ENCODE measurements at places on chromosomes 1 and 21.

GRCh38 chr1:89996450-89997110, 1.7 kb downstream of the ZNF326 start:
- peaks cover 19% of the 10 kb centered on the region for H3K36me3 ChIP-seq
- H3K27me3 ChIP-seq, result no peaks in the 10 kb centered on the region
- H3K4me3 ChIP-seq, result peak overlapping the region; percentile 92
- DNase-seq, result no peak

- no peak for DNase-seq
- no peaks in the 10 kb centered on the region for H3K27me3 ChIP-seq
- peaks cover 4% of the 10 kb centered on the region for H3K4me1 ChIP-seq
- peaks cover 23% of the 10 kb centered on the region for H3K36me3 ChIP-seq
- no peak overlapping the region for H3K4me3 ChIP-seq
Measured at GRCh38 chr1:150106341-150106740, 38.8 kb downstream of the VPS45 start.

- no peak overlapping the region for H3K4me3 ChIP-seq
- H3K36me3 ChIP-seq, result no peaks in the 10 kb centered on the region
- DNase-seq, result no peak
- H3K27ac ChIP-seq, result peak overlapping the region; percentile 25
Measured at GRCh38 chr1:192763243-192763642, 45.6 kb upstream of the RGS2 start.

GRCh38 chr1:10374442-10374860, 24.4 kb upstream of the PGD start:
- DNase-seq, result no peak
- no peak overlapping the region for H3K4me3 ChIP-seq
- H3K27ac ChIP-seq, result no peak overlapping the region

DNA sequence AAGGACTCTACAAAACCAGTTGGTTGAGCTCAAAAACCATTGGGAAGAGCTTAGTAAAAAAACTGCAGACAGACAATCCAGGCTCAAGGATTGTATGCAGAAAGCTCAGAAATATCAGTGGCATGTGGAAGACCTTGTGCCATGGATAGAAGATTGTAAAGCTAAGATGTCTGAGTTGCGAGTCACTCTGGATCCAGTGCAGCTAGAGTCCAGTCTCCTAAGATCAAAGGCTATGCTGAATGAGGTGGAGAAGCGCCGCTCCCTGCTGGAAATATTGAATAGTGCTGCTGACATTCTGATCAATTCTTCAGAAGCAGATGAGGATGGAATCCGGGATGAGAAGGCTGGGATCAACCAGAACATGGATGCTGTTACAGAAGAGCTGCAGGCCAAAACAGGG, 104.0 kb upstream of the BMP8A start:
- DNase-seq, result no peak
- H3K27ac ChIP-seq, result peak overlapping the region; percentile 68
- peaks cover 8% of the 10 kb centered on the region for H3K4me1 ChIP-seq
- no peaks in the 10 kb centered on the region for H3K27me3 ChIP-seq
- no peak overlapping the region for H3K4me3 ChIP-seq
- H3K36me3 ChIP-seq, result peaks cover 61% of the 10 kb centered on the region

GRCh38 chr1:93686504-93687250, 5.0 kb upstream of the BCAR3 start:
- H3K27me3 ChIP-seq, result no peaks in the 10 kb centered on the region
- no peak for DNase-seq
- no peak overlapping the region for H3K27ac ChIP-seq
- no peak overlapping the region for H3K4me3 ChIP-seq

GRCh38 chr1:172897738-172898137, 153.0 kb downstream of the TNFSF18 start:
- DNase-seq, result no peak
- peak overlapping the region; percentile 2 for H3K27ac ChIP-seq
- H3K4me1 ChIP-seq, result peaks cover 20% of the 10 kb centered on the region
- no peaks in the 10 kb centered on the region for H3K36me3 ChIP-seq
- no peaks in the 10 kb centered on the region for H3K27me3 ChIP-seq

DNA sequence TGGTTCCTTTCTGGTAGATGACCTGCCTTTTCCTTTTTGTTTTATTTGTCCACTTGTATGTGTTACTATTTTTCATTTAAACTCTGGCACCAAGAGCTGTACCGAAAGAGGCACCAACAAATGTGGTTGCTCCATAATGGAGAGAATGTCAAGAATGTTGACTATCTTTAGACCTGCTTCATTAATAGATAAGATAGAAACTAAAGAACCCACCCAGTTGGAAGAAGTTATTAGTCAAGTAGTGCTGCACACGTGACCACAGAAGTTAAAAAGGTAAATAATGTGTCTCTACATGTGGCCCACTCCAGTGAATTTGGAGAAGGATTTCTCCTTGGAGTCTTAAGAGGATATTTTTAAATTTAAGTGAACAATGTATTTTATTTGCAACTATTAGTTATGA, 9.3 kb downstream of the ATP1A1 start:
- peaks cover 31% of the 10 kb centered on the region for H3K36me3 ChIP-seq
- H3K27ac ChIP-seq, result no peak overlapping the region

GRCh38 chr21:27693376-27693775, 726.5 kb upstream of the ADAMTS5 start:
- H3K27ac ChIP-seq, result no peak overlapping the region
- H3K4me3 ChIP-seq, result no peak overlapping the region
- no peaks in the 10 kb centered on the region for H3K4me1 ChIP-seq
- H3K36me3 ChIP-seq, result no peaks in the 10 kb centered on the region

- peaks cover 13% of the 10 kb centered on the region for H3K4me1 ChIP-seq
- no peak overlapping the region for H3K27ac ChIP-seq
- DNase-seq, result no peak
- H3K4me3 ChIP-seq, result no peak overlapping the region
Measured at GRCh38 chr1:37763791-37764413, 1.0 kb downstream of the EPHA10 start.

DNA sequence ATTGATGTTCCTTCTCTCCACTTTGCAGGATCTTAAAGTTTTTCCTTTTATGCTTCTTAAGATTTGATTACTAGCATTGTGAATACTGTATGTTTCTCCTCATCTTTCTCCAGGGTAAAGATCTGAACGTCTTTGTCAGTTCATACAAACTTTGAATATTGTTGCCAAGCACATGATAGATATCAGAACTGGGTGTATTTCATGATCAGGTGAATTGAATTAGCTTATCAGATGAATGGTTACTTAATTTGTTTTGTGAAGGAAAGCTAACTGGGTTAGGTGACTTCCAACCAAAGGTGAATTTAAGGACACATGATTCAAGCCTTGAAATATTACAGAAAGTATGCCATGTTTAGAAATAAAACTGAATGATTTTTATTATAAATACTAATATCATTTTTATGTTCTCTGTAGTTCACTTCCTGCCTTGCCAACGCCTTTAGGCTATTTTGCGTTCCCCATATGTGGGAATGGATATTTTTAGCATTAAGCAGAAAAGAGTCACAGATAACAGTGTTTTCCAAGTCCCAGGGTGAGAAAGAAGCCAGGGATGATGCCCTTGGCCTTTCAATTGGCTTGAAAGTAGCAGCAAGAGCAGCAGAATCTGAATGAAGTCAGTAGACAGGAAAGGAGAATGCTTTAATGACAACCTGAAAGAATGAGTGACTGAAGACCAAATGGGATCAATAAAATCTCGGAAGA, 752.1 kb downstream of the NCAM2 start:
- no peaks in the 10 kb centered on the region for H3K36me3 ChIP-seq
- H3K4me1 ChIP-seq, result peaks cover 8% of the 10 kb centered on the region
- no peaks in the 10 kb centered on the region for H3K27me3 ChIP-seq
- H3K4me3 ChIP-seq, result no peak overlapping the region
- H3K27ac ChIP-seq, result no peak overlapping the region
- DNase-seq, result peak; percentile 5

DNA sequence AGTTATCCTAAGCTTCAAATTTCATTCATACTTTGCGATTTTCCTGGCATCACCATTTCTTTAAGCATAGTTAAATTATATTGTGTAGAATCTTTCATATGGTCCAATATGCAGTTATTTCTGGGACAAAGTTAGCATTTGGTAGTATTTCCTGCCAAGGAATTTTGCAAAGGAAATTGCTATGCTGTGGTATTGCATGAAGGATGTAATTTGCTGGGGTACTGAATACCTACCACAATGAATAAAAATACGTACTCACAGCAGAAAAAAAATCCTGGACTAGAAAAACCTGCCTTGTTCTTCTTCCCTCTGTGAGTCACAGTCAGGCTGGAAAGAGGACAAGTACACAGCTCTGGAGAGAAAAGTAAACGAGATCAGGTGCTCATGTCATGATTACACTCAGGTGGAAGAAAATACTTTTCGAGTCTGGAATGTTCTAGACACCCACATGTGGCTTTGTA, 241.2 kb downstream of the PTBP2 start:
- no peaks in the 10 kb centered on the region for H3K4me1 ChIP-seq
- no peaks in the 10 kb centered on the region for H3K36me3 ChIP-seq
- DNase-seq, result no peak
- H3K27me3 ChIP-seq, result no peaks in the 10 kb centered on the region

- H3K4me3 ChIP-seq, result peak overlapping the region; percentile 71
- peaks cover 20% of the 10 kb centered on the region for H3K4me1 ChIP-seq
- H3K36me3 ChIP-seq, result peaks cover 41% of the 10 kb centered on the region
- peak overlapping the region; percentile 100 for H3K27ac ChIP-seq
Measured at GRCh38 chr1:234608025-234608910, 1.7 kb downstream of the IRF2BP2 start.

DNA sequence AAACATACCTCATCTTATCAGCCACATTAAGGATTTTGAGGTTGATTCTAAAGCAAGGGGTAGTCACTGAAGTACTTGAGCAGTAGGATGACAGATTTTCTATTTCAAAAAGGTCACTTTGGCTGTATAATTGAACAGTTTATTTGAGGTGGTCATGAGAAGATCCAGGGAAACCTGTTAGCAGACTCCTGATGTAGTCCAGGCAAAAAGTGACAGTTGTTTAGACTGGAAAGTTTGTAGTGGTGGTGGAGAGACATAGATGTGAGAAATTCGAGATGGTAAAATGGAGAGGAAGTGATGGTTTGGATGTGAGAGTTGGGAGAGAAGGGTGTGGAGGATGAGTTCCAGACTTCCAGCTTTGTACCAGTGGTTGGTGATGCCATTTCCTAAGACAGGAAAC, 7.5 kb downstream of the FAM163A start:
- H3K27me3 ChIP-seq, result peaks cover 13% of the 10 kb centered on the region
- no peak overlapping the region for H3K4me3 ChIP-seq
- no peaks in the 10 kb centered on the region for H3K4me1 ChIP-seq
- H3K27ac ChIP-seq, result no peak overlapping the region
- no peak for DNase-seq
- no peaks in the 10 kb centered on the region for H3K36me3 ChIP-seq

- no peak for DNase-seq
- H3K27ac ChIP-seq, result peak overlapping the region; percentile 93
- H3K36me3 ChIP-seq, result peaks cover 30% of the 10 kb centered on the region
- H3K27me3 ChIP-seq, result peaks cover 6% of the 10 kb centered on the region
Measured at GRCh38 chr1:152034324-152034653, 2.5 kb downstream of the S100A11 start.

DNA sequence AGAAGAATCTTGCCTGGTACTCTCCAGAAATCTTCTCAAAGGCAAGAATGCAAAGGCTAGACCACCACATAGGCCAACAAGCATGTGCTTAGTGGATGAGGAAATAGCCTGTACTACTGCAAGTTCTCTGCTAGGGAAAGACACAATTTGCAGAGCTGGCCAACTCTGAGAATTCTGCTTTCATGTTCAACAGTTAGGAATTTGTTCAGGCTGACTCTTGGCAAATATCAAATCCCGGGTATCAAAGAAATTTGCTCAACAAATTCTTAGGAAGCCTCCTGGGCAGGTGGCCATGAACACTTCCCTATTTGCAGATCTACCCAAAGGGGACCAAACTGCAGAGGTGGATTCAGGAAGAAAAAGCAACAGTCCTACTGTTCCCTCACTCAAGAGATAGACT, 15.0 kb upstream of the H3-3A start:
- no peaks in the 10 kb centered on the region for H3K4me1 ChIP-seq
- H3K4me3 ChIP-seq, result no peak overlapping the region
- H3K36me3 ChIP-seq, result no peaks in the 10 kb centered on the region
- DNase-seq, result no peak

- H3K4me1 ChIP-seq, result no peaks in the 10 kb centered on the region
- H3K4me3 ChIP-seq, result no peak overlapping the region
- H3K27ac ChIP-seq, result no peak overlapping the region
- no peak for DNase-seq
Measured at GRCh38 chr21:45513741-45514310, 28.4 kb downstream of the SLC19A1 start.

DNA sequence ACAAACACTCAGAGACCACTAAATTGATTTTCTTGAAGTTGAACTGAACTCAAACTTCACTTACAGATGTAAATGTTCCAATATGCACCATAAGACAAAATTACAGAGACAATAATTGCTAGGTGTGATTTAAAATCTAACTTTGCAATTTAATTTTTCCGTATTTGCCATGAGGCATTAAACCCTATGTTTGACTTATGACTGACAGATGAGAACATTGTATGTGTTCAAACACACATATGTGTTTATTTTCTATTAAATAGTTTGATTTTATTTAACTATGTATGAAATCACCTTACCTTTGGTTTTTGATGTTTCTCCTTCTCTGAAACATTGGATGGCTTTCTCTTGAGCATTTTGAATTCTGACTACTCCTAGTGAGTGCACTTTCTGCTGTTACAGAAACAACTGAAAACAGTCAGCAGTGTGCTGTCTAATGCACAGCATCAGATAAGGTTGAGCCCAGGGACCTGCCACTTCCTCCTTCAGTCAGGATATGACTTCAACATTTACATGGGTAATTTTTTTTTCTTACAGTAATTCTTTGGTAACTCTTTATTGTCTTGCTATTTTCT, at the start of gene SAMSN1:
Gene SAMSN1 (minus strand): TSS at position 410 of the 575 bp plus-strand sequence. CDS start 54 bp downstream, at position 356.
- H3K36me3 ChIP-seq, result no peaks in the 10 kb centered on the region
- no peak for DNase-seq
- H3K27me3 ChIP-seq, result no peaks in the 10 kb centered on the region
- H3K27ac ChIP-seq, result no peak within 1 kb of the TSS

GRCh38 chr1:54811066-54811465, 9.9 kb upstream of the TTC22 start:
- no peak for DNase-seq
- no peak overlapping the region for H3K27ac ChIP-seq
- no peaks in the 10 kb centered on the region for H3K36me3 ChIP-seq
- no peak overlapping the region for H3K4me3 ChIP-seq
- no peaks in the 10 kb centered on the region for H3K27me3 ChIP-seq

DNA sequence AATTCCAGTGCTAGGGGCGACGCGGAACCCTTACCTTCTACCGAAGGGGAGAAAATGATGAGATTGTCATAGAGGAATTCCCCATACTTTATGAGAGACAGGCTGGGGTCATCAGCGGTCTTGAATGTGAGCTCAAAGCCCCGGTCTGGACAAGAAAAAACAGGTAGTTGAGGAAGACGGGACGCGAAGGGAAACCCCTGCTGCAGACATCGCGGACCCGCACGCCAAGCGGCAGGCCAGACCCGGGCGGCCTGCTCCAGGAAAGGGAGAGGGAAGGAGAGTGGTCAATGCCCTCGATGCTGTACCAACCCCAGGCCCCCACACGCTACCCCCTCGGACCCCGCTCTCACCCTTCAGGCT, 342 bp downstream of the DDOST start:
- H3K27ac ChIP-seq, result peak overlapping the region; percentile 79
- peaks cover 36% of the 10 kb centered on the region for H3K36me3 ChIP-seq
- no peak for DNase-seq
- peaks cover 14% of the 10 kb centered on the region for H3K4me1 ChIP-seq
- H3K27me3 ChIP-seq, result no peaks in the 10 kb centered on the region
- peak overlapping the region; percentile 99 for H3K4me3 ChIP-seq

All from SK-N-SH (cell line).